HS-27A (cell line): ENCODE measurements at places on chromosomes 11 and 22.

- DNase-seq = peak; percentile 59
These were observed 21.4 kb upstream of the DKK3 start for GRCh38 chr11:12029738-12030363.

GRCh38 chr11:59999691-60000090, 17.3 kb upstream of the OOSP4B start:
- no peak for DNase-seq

DNA sequence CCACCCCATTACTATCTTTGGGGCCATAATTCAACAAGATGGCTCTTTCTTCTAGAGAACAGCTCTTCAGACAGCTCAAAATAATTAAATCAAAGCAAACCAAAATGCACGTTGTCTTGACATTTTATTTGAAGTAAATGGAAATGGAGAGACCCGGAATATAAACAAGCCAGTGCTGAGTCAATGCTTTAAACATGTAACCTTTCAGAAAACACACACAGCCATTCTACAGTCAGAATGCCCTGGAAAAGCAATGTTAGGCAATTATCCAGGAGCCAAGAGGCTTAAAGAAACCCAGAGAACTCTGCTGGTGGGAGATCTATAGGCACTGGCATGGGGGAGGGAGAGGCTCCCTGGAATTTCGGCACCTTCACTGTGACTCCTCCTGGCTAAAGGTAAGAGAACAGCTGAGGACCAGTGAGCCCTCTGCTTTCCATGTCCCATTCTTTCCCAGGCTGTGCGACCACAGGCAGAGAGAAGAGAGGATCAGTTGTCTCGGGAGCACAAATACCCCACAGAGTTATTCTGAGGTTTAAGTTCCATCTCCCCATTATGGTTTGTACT, 254.0 kb upstream of the CCDC90B start:
- no peak for DNase-seq

GRCh38 chr11:66413167-66413566, 7.7 kb upstream of the NPAS4 start:
- DNase-seq = no peak

GRCh38 chr11:28476864-28477263, 368.7 kb downstream of the METTL15 start:
- no peak for DNase-seq

- DNase-seq = no peak
These were observed 2.4 kb downstream of the JAML start for GRCh38 chr11:118222437-118222836.

GRCh38 chr11:70462818-70463477, 64.6 kb downstream of the CTTN start:
- no peak for DNase-seq
